ENCODE measurements at places on chromosomes 16 and 17.

GRCh38 chr16:21650521-21650920 is 1.9 kb downstream of the IGSF6 start:
- no peak for DNase-seq

- DNase-seq: no peak
These were observed 30.8 kb downstream of the FOXL1 start for GRCh38 chr16:86609115-86609514.

DNA sequence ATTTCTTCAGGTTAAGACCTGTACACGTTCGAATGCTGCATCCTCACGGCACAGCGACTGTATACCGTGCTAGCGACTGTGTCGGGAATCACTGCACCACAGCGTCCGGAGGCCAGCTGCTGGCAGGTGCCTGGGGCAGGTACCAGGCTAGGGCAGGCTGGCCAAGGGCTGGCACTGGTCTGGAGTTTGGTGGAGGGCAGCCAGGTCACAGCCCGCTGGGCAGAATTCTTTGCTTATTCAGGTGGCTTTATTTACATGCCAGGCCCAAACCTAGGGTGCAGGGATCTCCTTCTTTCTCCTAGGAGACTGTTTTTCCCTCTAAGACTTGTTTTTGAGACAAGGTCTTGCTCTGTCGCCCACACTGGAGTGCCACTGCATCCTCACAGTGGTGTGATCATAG is 37.9 kb downstream of the COTL1 start:
- DNase-seq: no peak

DNA sequence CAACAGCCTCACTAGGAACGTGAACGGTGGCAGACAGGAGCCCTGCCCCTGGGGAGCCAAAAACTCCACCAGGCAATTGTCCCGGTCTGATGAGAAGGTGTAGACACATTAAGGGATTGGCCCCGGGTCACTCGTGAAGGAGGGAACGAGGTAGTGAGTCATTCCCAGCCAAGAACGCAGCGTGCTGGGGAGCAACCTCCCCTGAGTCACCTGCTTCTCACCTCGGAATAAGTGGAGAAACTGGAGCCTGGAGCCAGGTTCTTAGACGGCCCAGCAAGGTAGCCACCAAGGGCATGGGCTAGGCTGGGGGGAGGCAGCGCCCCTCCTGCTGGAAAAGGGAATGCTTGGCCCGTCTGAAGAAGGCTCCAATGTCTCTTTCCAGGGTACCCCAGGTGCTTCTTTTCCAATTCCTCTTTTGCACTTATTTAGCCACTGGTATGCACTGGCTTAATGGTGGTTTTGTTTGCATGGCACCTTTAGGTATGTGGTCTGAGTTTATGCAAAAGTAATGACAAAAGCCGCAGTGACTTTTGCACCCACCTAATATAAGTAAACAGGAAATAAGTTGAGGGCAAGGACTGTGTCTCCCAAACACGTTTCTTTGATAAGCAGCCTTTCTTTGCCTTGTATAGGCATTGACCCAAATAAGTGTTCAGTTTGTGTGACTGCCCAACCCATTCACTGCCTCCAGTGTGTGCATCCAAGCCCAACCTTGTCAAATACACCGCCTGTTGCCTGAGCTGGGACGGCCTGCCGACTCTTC is 1.8 kb upstream of the HELZ start:
- no peak for DNase-seq

GRCh38 chr17:8405499-8406016 is 7.9 kb upstream of the RNF222 start:
- DNase-seq: no peak

GRCh38 chr16:2009791-2010510 is at the start of gene ZNF598:
ZNF598 (minus strand) TSS chr16:2009821.
- DNase-seq: peak; percentile 91

GRCh38 chr17:77741109-77741508 is 217.4 kb upstream of the TNRC6C start:
- peak; percentile 10 for DNase-seq

DNA sequence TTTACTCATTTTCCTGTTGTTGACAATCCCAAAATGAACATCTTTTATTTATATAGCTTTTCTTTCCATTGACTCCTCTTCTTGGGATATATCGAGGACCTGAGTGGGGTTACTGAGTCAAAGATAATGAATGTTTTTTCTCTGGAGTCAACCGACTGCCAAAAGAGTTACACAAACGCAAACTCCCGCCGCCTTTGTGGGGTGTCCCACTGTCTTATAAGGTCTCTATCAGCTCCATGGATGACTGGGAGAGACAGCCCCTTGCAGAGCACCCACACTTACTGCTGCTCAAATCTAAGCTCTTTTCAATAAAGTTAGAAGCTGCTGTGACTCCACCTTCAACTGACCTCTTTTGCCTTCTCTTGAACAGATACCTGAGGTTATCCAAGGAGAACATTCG is 25.2 kb downstream of the C16orf78 start:
- no peak for DNase-seq

DNA sequence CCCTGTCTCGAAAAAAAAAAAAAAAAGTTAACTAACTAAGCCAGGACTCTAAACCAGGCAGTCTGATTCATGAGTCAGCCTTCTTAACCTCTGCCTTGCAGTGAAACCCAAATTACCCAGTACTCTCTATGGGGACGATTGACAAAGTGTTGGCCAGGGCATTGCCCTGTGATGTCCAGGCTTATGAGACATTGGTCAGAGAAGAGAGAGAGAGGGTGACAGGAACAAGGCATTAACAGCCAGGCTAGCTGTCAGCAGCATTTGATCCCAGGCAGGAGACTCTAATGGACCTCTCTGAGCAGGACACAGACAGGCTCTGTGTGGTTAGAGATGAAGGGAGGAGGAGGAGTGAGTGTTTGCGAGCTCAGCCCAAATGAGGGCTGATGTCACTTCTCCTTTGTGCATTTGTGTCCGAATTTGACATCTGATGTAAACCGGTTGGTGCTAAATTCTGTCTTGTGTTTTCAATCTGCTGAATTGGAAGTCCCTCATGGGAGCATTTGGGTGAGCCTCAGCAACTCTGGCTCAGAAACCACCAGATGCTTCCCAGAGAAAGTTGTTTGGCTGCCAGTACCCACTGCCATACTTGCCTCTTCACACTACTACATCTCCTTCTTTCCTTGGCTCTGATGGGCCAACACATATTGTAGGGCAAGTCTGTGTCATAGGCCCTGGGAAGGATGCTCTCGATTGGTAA is 4.3 kb upstream of the MYL4 start:
- DNase-seq: no peak

DNA sequence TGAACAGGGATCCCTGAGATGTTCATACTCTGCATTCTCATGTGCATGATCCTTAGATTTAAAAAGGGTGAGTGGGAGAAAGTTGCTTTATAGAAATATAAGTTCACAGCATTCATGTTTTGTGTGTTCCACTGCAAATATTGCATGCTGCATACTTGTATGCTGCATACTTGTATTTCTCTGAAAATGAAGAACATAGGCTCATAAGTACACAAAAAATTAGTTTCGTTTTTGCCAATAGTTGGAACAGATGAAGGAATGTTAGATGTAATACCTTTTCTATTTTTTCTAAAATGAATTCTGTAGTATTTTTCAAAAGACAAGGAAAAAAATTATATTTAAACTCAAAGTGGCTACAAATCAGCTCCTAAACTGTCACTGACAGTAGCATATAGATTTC is 79.0 kb downstream of the NFAT5 start:
- no peak for DNase-seq

DNA sequence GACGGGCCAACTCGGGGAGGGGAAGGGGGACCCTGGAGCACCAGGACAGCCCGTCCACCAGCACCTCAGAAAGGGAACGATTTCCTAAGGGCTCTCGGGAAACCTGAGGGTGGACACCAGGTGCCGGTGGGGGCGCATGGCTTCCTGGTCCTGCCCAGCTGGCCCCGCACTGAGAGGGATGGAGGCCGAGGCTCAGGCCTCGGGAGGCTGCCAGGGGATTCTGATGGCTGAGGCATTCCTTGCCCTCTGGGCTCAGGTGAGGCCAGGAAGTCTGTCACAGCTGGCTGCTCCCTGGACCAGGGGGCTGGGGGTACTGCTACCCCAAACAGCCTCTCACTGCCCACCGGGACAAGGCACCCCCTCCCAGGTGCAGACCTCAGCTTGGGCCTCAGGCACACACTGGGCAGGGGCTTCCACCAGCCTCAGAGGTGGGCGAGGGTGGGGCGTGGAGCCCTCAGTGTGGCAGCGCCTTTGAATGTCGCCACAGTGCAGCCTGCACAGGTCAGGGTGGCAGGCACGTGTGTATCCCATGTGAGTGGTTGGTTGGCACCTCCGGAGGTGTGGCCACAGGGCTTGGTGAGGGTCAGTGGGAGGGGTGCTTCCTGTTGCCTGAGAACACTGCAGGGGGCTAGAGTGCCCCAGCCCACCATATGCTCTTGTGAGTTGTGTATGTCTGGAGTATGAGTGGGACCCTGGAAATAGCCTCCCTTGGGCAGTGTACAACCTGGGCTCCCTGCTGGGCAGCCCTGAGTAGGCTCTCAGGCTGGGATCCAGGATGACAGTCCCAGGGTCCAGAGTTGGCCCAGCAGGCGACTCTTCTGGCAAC is 3.9 kb upstream of the FSCN2 start:
- peak; percentile 27 for DNase-seq

DNA sequence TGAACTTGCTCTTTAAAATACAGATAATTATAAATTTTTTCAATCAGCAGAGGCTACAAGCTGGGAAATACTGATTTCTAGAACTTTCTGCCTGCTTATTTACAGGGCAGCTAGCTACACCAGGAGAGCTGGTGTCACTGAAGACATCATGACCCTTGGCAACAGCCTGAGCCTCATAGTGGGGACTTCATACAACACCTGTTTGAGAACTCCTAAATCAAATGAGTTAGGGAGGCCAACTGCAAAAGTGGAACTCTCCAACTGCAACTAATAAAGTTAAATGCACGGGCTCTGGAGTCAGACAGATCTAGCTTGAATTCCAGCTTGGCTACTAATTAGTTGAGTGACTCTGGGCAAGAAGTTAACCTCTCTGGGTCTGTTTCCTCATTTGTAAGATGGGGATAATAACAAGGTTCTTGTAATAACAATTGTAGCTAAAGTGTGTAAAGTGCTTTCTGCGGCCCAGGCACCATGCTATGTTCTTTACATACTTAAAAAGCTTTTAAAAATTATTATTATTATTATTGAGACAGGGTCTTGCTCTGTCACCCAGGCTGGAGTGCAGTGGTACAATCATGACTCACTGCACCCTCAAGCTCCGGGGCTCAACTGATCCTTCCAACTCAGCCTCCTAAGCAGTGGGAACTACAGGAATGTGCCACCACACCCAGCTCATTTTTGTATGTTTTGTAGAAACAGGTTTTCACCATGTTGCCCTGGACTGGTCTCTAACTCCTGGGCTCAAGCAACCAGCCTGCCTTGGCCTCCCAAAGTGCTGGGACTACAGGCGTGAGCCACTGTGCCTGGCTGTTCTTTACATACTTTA is 33.4 kb downstream of the VAC14 start:
- no peak for DNase-seq

- no peak for DNase-seq
These were observed 388.5 kb downstream of the CNTNAP4 start for GRCh38 chr16:76665571-76666275.

Data from femur (tissue), 1 donor.